ENCODE measurements at places on chromosomes 12 and 14. TPM values are rescaled to one million over a fixed set of nuclear protein-coding genes. Genes with fewer than 3 reads are reported as not detected.

The SRRM4 gene
- 0.13 TPM for polyA plus RNA-seq

The PYM1 gene
- polyA plus RNA-seq, result 40.2 TPM

The COCH gene
- polyA plus RNA-seq, result 1.9 TPM

The ENDOU gene
- 0.74 TPM for polyA plus RNA-seq

The NGB gene
- not detected for polyA plus RNA-seq

The RFX4 gene
- not detected for polyA plus RNA-seq

The VRTN gene
- polyA plus RNA-seq, result not detected

The IL22 gene
- polyA plus RNA-seq, result not detected

The BCL2L14 gene
- not detected for polyA plus RNA-seq

The RERG gene
- 66.9 TPM for polyA plus RNA-seq

The FAM181A gene
- not detected for polyA plus RNA-seq

The DTX1 gene
- polyA plus RNA-seq, result 0.15 TPM

The OR6C75 gene
- polyA plus RNA-seq, result not detected
